NCI-H1105 treated with DMSO at 0.1 percent for 48 hours (cell line): ENCODE measurements at places on chromosomes 2 and 18.

- no peak for DNase-seq
Measured at GRCh38 chr2:238509151-238509835, 82.6 kb downstream of the ASB1 start.

GRCh38 chr18:9951022-9951859, 37.4 kb downstream of the VAPA start:
- DNase-seq = peak; percentile 2

DNA sequence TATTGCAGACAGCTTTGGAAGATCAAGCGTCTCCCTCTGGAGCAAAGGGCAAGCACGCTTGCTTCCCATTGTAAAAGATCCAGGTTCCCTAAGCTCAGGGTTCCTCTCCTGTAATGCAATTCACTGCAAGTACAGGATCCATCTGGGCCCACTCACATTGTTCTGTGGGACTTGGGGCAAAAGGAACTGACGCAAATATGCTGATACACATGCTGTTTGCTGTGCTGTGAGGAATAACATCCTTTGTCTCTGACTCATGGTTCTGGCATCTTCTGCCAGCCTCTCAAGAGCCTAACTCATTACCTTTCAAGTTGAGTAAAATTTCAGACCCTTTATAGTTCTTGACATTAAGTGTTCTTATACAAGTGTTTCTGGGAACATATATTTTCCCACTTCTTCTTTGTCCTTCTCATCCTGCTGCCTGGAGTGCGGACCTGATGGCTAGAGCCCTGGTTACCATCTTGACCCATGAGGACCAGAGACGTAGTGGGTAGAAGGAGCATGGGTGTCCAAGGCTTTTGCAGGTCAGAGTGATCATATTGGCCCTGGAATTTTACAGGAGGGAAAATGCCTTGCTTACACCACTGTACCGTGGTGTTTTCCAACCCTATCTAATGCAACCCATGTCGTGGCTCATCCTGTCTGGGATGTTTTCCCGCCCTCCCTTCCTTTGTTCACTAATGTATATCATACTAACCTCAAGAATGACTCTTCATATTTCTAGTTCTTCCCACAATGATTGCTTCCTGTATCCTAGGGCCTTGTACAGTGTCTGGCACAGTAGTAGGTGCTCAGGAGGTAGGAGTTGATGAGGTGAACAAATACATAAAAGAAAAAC, 145.7 kb upstream of the GLI2 start:
- DNase-seq = no peak

GRCh38 chr2:226548732-226549131, 250.9 kb downstream of the IRS1 start:
- no peak for DNase-seq

DNA sequence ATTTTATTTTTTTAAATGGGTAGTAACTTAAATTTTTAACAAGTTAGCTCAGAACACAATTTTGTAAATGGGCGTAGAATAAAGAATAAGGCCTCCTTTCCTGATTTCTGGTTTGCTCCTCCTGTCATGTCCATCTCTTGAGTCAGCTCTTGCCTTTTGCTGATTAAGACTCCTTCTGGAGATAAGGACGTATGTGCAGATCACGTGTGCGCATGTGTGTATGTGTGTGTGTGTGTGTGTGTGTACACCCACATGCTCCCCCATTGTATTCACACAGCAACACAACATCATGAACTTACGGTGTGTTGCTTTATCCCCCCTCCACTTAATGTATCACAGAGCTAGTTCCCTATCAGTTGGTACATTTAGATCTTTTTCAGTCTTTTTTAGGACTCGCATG, 182.9 kb downstream of the PRKCE start:
- no peak for DNase-seq

DNA sequence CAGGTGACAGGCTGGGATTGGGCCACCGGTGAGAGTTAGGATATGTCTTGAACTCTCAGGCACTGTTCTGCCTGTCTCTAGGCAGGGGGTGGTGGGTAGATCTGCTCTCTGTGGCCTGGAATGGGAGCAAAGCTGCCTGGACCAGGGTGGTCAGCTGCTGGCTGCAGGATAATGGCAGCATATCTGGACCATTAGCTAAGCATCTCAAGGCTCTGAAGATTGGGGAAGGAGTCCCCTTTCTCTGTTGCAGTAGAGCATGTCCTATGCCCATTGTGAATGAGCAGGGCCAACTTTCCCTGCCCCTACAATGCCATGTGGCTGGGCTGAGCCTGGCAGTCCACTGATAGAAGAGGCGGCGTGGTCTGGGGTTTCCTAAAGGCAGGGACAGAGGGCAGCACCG, 34.6 kb downstream of the LOXHD1 start:
- DNase-seq = no peak

DNA sequence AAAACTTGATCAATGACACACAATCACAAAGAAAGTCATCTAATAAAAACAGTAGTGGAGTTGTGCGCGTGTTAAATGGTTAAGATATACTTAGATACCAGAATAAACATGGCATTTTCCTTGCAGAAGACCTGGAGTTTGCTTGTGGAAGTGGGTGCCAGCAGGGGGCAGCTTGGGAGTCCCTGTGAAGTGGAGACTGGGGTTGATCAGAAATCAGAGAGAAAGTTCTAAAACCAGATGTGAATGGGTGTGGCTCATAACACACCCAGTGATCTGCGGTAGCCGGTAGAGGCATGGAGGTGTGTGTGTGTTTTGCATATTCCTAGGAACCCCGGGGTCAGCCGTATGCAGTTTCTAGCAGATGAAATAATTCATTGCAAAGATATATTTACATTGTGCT, 300.1 kb upstream of the TRIB2 start:
- DNase-seq = no peak

DNA sequence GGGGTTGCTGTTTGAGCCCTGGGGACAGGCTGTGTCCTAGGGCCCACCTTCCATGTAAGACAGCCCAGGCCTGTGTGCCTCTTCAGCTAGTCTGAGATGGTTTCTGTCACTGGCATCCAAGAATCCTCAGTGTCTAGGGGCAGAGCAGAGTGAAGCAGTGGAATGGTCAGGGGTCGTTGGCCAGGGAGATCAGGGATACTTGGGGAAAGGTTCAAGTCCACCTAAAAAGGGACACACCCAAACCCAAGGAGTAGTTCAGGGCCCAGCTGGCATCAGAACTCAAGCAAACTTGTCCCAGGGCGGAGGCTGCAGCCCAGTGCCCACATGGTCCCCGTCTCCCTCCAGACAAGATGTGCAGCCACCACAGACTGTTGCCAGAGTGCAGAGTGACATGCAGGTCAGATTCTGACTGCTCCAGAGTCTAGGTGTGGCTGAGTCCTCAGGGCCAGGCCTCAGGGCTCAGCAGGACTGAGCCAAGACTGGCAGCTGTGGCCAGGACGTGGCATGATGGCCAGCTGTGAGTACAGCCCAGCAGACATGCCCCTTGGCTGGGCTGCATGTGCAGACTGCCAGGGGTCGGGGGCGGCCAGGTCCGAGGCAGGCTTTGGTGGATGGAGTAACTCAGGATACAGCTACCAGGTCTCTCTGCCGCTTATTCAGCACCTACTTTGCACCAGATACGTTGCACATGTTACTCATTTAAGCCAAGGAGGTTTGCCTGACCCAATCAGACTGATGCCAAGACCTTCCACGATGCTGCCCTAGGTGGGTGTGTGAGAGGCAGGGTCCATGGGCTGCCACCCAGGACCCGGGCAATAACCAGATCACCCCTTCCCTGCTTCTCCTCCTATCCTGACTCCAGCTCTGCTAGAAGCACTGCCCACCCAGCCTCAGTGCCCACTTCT, 146.6 kb downstream of the SMAD7 start:
- no peak for DNase-seq

DNA sequence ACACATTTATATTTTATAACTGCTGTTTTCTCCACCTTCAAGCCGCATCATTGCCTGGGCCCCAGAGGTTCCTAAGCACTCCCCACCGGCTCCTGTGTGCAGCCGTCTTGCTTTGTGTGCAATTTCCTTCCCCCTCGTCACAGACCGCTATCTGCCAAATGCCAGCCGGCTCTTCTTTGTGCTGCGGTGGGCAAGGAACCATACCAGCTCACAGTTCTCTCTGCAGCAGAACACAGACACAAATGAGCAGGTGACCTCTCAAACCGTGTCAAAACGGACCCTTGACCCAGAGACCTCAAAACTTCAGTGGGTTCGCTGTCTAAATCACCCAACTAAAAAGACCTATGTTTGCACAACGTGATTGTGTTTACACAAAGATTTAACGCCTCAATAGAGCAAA, 58.2 kb downstream of the KLF7 start:
- DNase-seq = peak; percentile 43

DNA sequence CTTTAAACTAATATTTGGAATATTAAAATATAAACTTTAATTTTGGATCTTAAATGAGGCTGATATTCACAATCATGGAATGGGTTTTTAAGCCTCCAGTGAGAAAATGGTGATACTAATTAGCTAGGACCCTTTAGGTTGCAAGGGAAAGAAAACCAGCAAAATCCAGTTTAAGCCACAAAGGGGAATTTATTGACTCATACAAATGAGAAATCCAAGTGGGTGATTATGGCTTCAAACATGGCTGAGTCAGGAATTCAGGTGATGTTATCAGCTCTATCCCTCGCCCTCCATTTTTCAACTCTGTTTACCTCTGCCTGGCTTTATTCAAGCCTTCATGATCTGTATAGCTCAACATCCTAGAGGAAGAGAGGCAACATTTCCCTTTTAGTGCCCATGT, 75.3 kb upstream of the DLX2 start:
- no peak for DNase-seq

DNA sequence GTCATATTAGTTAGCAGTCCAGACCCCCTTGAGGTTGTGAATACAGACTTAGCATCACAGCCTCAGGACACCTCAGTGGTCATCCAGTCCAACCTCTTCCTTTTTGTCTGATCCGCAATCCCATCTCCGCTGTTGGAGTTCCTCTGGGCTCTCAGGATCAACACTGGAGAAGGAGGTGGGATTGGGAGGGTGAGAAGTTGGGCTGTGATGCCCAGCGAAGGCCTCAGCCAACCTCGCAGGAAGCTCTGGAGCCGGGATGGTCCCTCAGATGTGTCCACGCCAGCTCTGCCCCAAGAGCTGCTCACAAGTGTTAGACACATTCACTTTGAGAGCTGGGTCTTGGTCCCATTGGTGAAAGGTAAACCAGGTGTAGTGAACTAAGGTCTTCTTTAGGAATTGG, 74.9 kb upstream of the AFF3 start:
- no peak for DNase-seq

DNA sequence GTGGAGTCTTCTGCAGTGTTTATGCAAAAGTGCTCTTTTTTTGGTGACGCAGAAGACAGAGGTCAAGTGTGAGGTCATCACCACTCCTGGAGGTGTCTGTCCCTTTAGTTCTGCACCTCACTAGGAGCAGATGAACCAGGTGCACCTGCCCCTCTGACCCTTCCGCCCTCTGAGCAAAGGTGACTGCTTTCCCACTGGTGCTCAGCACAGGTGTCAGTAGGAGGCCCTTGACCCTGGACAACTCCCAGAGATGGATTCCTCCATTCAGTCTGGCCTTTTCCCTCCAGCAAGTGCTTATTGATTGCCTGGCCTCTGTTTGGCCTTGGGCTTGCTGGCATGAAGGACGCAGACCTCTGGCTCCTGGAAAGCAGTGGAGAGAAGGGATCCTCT, 8.7 kb upstream of the SLC4A3 start:
- DNase-seq = no peak

GRCh38 chr18:41593171-41593675, 361.8 kb upstream of the PIK3C3 start:
- no peak for DNase-seq

DNA sequence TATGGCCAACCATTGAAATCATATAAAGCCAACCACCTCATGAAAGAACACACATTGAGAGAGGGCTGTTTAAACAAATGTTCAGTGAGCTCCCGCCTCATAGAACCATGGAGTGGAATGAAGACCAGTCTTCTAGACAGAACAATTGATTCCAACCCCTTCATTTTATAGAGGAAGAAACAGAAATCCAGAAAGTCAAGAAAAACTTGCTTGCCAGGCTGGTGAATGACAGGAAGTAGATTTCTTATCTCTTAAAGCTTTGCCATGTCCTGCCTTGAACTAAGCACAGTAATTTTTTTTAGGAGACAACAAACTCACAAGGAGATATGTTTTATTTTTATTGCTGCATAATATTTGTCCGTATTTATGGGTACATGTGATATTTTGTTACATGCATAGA, 16.5 kb upstream of the NRP2 start:
- no peak for DNase-seq

- DNase-seq = no peak
Measured at GRCh38 chr2:158214431-158214830, 112.8 kb downstream of the UPP2 start.

DNA sequence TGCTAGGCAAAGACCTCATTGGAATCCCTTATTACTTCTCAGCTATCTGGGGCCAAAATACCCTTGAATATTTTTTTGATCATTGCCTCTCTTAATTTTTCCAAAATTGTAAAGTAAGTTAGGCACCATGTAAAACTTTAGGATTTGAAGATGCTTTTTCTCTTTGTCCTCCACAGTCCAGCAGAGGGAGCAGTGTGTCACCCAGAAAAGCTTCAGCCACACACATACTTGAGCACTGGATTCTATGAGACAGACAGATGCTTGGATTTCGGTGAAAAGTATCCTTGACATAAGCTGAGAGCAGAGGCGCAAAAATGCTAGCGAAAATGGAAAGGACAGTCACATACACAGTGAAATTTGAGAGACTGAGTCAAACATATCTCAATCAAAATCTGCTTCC, 74.7 kb upstream of the KCNJ3 start:
- peak; percentile 52 for DNase-seq

GRCh38 chr2:205848601-205849000, 166.3 kb downstream of the NRP2 start:
- DNase-seq = no peak

- DNase-seq = no peak
Measured at GRCh38 chr2:72131916-72132841, 15.5 kb downstream of the CYP26B1 start.

- no peak for DNase-seq
Measured at GRCh38 chr2:237075749-237076599, 9.7 kb upstream of the COPS8 start.

- no peak for DNase-seq
Measured at GRCh38 chr2:216508229-216508628, 9.6 kb downstream of the RPL37A start.

GRCh38 chr18:13594551-13594950, 131.8 kb downstream of the FAM210A start:
- no peak for DNase-seq

DNA sequence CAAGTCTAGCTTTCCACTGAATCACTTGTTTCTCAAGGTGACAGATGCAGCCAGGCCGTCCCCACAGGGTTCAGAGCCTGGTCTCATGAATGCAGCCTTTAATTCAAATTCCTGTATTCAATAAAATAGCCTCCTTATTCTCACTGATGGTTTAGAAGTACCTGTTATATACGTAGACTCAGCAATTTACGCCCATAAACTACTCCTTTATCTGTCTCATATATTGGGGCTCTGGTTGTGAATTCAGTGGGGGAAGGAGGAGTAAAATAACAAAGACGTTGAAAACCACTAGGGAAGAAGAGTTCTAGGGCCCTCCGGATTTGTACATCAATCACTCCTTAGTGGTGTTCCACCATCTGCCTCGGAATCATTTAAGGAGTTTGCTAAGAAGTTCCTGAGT, 1.7 kb downstream of the OBSL1 start:
- no peak for DNase-seq

DNA sequence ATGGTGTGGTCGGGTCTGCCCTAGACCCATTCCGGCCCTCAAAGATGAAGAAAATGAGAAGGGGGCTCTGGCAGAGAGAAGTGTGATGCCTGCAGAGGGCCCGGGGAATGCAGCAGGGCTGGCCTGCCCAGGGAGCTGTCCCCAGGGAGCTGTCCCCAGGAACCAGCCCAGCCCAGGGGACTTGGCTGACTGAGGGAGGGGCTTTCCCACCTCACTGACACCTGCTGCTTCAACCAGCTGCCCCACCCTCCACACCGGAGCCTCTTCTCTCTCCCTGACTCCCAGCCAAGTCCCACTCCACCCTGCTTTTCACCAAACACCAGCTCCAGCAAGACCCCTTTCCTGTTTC, 111.2 kb downstream of the STPG4 start:
- DNase-seq = peak; percentile 69
